Large intestine (tissue), 12 donors: ENCODE measurements at places on chromosomes 1 and 21. TPM values are rescaled to one million over a fixed set of nuclear protein-coding genes. Genes with fewer than 3 reads are reported as not detected.
A peak's percentile ranks its signal among the peaks of the same experiment; 100 is the strongest.

Gene KCNN3
- 4.7 TPM for polyA plus RNA-seq

Gene TNFRSF9
- 0.33 TPM for polyA plus RNA-seq

Gene LORICRIN
- not detected for polyA plus RNA-seq

Gene SPRR4
- not detected for polyA plus RNA-seq

Gene ACADM
- polyA plus RNA-seq, result 63.0 TPM

Gene CXADR
- polyA plus RNA-seq, result 56.5 TPM

GRCh38 chr1:209377995-209378394, 205.5 kb upstream of the CAMK1G start:
- no peak for DNase-seq
- no peaks in the 10 kb centered on the region for H3K36me3 ChIP-seq
- no peaks in the 10 kb centered on the region for H3K27me3 ChIP-seq
- no peaks in the 10 kb centered on the region for H3K4me1 ChIP-seq
- H3K4me3 ChIP-seq, result no peak overlapping the region
- H3K27ac ChIP-seq, result no peak overlapping the region

DNA sequence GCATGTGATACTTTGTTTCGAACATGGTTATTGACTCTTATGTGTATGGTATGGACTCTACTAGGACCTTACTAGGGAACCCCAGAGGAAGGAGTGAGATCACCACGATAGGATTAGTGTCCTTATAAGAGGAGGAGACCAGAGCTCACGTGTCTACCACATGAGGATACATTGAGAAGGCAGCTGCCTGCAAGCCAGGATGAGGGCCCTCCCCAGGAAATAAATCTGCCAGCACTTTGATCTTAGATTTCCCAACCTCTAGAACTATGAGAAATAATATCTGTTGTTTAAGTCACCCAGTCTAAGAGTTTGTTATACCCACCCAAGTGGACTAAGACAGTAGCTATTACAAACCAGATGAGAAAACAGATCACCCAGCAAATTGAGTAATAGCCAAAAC, 559.3 kb upstream of the USP24 start:
- H3K27ac ChIP-seq, result no peak overlapping the region
- no peaks in the 10 kb centered on the region for H3K4me1 ChIP-seq
- no peaks in the 10 kb centered on the region for H3K36me3 ChIP-seq
- H3K27me3 ChIP-seq, result peaks cover 2% of the 10 kb centered on the region
- no peak for DNase-seq

- no peak overlapping the region for H3K4me3 ChIP-seq
- no peak for DNase-seq
- no peaks in the 10 kb centered on the region for H3K36me3 ChIP-seq
- no peaks in the 10 kb centered on the region for H3K27me3 ChIP-seq
- H3K4me1 ChIP-seq, result no peaks in the 10 kb centered on the region
- H3K27ac ChIP-seq, result no peak overlapping the region
Measured at GRCh38 chr21:26423511-26423910, 149.6 kb downstream of the CYYR1 start.

DNA sequence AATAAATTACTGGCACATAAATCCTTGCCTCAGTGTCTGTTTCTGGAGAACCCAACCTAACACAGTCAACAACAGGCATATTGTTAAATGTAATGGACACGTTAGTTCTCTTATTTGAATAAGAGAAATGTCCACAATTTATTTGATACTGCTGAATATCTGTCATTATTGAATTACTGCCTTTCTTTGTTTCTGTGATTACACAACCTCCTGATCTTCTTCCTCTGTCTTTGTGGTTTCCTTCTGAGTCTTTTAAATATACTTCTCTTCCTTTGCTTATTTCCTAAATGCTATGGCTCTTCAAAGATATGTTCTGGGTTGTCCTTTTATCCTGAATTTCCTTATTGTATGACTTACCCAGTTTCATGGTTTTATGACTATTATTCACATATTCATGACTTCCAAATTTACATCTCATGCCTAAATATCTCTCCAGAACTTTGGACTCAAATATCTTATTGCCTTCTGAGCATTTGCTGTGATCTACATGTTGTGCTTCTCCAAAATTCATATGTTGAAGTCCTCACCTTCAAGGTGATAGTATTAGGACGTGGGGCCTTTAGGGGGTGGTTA, 39.9 kb downstream of the MSH4 start:
- no peaks in the 10 kb centered on the region for H3K27me3 ChIP-seq
- no peak overlapping the region for H3K27ac ChIP-seq
- no peak overlapping the region for H3K4me3 ChIP-seq
- no peaks in the 10 kb centered on the region for H3K4me1 ChIP-seq

DNA sequence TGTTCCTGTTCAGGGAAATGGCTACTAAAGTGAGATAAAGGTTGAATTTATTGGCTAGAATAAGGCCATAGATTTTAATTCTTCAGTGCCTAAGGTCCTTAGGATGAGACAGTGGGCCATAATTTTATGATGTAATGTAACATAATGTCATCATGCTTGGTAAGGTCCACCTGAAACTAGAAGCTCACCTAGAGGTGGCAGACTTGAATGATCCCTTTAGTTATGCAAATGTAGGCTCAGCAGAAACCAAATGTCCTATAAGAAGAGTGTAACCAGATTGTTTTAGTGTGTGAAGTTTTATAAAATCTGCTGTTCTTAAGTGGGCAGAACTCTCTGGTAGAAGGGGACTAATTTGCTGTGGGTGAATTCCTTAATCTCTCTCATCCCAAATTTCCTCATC, 13.5 kb upstream of the SETDB1 start:
- no peaks in the 10 kb centered on the region for H3K4me1 ChIP-seq
- no peak for DNase-seq
- H3K27me3 ChIP-seq, result no peaks in the 10 kb centered on the region

DNA sequence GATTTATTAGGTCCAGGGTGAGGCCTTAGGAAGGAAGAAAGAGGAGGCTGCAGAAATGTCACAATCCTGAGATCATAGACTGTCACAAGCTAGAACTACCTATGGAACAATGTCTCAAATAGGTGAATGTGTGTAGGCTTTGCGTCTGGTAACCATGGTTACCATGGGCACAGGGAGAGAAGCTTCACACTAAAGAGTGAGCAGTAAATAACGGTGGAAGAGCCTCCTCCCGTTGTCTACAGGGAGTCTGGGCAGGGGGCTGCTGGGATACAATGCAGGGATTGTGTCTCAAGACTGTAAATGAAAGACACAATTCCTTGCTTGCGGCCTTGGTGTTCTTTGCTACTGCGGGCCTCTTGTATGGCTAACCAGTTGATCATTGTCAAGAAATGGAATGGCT, 28.2 kb upstream of the KCNJ6 start:
- no peaks in the 10 kb centered on the region for H3K4me1 ChIP-seq
- H3K27ac ChIP-seq, result no peak overlapping the region
- H3K4me3 ChIP-seq, result no peak overlapping the region
- DNase-seq, result no peak
- no peaks in the 10 kb centered on the region for H3K36me3 ChIP-seq
- no peaks in the 10 kb centered on the region for H3K27me3 ChIP-seq

- no peaks in the 10 kb centered on the region for H3K4me1 ChIP-seq
- no peak for DNase-seq
- H3K36me3 ChIP-seq, result no peaks in the 10 kb centered on the region
- H3K27me3 ChIP-seq, result no peaks in the 10 kb centered on the region
- H3K4me3 ChIP-seq, result no peak overlapping the region
Measured at GRCh38 chr1:158652721-158653334, 33.7 kb downstream of the SPTA1 start.

DNA sequence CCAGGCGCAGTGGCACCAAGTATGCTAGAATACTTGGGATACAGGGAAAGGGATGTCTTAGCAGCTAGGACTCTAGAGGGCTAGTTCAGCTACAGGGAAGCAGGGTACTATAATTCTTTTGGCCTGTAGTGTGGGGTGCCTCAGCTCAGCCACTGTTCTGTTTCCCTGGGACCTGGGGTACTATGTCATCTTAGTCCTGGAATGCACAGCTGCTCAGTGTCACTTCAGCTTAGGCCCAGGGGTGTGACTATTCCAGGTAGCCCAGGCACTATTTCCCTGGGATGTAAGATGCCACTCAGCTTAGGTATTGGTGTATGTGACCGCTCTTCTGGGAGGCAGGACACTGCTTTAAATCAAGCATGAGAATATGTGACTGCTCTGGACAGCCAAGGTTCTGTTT, 34.1 kb downstream of the RGSL1 start:
- H3K27me3 ChIP-seq, result peaks cover 3% of the 10 kb centered on the region
- no peak overlapping the region for H3K4me3 ChIP-seq
- no peaks in the 10 kb centered on the region for H3K36me3 ChIP-seq
- no peak overlapping the region for H3K27ac ChIP-seq
- no peaks in the 10 kb centered on the region for H3K4me1 ChIP-seq
- no peak for DNase-seq

- no peak for DNase-seq
- no peak overlapping the region for H3K4me3 ChIP-seq
- H3K27me3 ChIP-seq, result peaks cover 4% of the 10 kb centered on the region
- peaks cover 7% of the 10 kb centered on the region for H3K4me1 ChIP-seq
- H3K27ac ChIP-seq, result no peak overlapping the region
- H3K36me3 ChIP-seq, result no peaks in the 10 kb centered on the region
Measured at GRCh38 chr1:201362906-201363305, 14.6 kb downstream of the TNNT2 start.

GRCh38 chr1:93925206-93925605, 16.0 kb upstream of the GCLM start:
- H3K36me3 ChIP-seq, result no peaks in the 10 kb centered on the region
- no peaks in the 10 kb centered on the region for H3K4me1 ChIP-seq
- H3K4me3 ChIP-seq, result no peak overlapping the region
- no peak for DNase-seq
- no peak overlapping the region for H3K27ac ChIP-seq

DNA sequence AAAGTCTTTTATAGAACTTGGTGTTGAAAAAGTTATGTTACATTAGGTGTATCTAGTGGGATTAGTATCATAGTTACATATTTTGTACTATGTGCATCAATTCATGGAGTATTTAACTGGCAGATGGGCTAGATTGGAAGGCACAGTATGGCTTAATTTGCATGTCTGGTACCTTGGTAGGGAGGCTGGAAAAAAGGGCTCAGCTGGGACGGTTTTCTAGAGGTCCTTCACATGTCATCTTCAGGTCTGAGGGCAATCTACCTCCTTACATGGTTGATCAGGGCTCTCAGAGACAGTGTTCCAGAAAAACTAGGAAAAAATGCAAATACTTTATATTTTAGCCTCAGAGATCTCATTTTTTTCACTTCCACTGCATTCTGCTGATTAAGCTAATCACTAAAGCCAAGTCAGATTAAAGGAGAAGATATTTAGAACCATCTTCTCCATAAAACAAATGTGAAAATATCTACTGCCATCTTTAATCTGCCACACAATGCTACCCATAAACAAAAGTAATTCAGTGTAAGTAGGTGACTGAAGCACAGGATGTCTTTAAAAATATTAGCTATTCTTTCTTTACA, 209.3 kb downstream of the PLA2G4A start:
- DNase-seq, result no peak
- no peak overlapping the region for H3K4me3 ChIP-seq
- H3K4me1 ChIP-seq, result no peaks in the 10 kb centered on the region
- no peak overlapping the region for H3K27ac ChIP-seq
- no peaks in the 10 kb centered on the region for H3K27me3 ChIP-seq

GRCh38 chr1:55153031-55153430, 62.1 kb downstream of the USP24 start:
- DNase-seq, result no peak
- peaks cover 49% of the 10 kb centered on the region for H3K36me3 ChIP-seq
- no peak overlapping the region for H3K27ac ChIP-seq
- H3K4me1 ChIP-seq, result no peaks in the 10 kb centered on the region
- H3K4me3 ChIP-seq, result no peak overlapping the region

DNA sequence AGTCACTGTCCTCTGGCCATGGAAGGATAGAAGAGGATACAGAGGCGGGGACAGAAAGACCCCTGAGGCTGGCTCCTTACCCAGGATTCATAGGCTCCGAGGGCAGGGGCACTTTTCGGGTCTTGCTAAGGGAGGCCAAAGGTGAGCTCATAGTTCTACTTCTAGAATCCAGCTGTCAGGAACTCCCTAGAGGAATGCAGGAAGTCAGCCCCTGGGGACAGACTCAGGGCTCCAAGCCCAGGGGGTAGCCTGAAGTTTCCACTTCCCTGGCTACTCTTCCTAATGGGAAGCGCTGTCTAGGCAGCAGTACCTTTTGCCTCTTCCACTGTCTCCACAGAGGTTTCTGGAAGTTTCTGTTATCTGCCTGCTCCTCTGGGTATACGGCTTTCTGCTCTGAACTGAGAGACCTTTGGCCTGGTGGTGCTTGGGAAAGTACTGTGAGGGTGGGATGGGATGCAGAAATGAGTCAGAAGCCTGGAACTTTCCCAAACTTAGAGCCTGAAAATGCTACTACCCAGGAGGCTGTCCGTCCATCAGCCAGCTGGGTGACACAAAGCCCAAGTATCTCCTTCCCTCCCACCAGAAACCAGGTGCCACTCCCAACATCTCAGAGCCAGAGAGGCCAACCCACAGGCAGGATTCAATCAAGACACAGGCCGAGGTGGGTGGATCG, 3.6 kb downstream of the UBXN11 start:
- no peaks in the 10 kb centered on the region for H3K36me3 ChIP-seq
- H3K27me3 ChIP-seq, result no peaks in the 10 kb centered on the region
- H3K4me1 ChIP-seq, result peaks cover 18% of the 10 kb centered on the region
- DNase-seq, result no peak
- H3K4me3 ChIP-seq, result no peak overlapping the region

GRCh38 chr1:159925719-159926078, 392 bp upstream of the TAGLN2 start:
- peaks cover 54% of the 10 kb centered on the region for H3K4me1 ChIP-seq
- peak overlapping the region; percentile 77 for H3K27ac ChIP-seq
- no peaks in the 10 kb centered on the region for H3K27me3 ChIP-seq
- H3K4me3 ChIP-seq, result peak overlapping the region; percentile 76
- DNase-seq, result no peak

GRCh38 chr1:35573198-35574124, at the start of gene TFAP2E:
TSS of gene TFAP2E (plus strand) at chr1:35573314. CDS start at chr1:35573578, 264 bp downstream.
- DNase-seq, result no peak
- H3K4me1 ChIP-seq, result peaks cover 21% of the 10 kb centered on the region
- H3K27ac ChIP-seq, result no peak within 1 kb of the TSS
- peak within 1 kb of the TSS; percentile 42 for H3K4me3 ChIP-seq

GRCh38 chr21:44499631-44500030, 40.4 kb downstream of the KRTAP10-1 start:
- H3K27ac ChIP-seq, result no peak overlapping the region
- peaks cover 13% of the 10 kb centered on the region for H3K4me1 ChIP-seq
- H3K27me3 ChIP-seq, result no peaks in the 10 kb centered on the region
- no peak for DNase-seq
- H3K4me3 ChIP-seq, result no peak overlapping the region

DNA sequence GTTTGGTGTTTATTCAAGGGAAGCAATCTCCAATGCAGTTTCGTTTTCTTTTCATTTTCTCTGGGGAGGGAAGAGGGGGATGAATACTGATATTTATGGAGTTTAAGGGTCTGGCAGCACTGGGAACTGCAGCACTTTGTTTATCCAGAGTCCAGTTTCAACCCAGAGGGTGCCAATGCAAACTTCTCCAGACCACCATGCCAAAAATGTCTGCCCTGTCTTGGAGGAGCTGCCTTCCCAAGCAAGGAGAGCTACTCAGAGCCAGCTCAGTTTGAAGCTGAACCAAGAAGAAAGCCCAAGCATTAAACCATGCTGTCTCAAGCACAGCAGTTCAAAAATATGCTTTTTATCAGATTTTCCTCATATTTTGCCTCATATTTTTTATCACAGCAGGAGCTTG, 589.7 kb downstream of the LMO4 start:
- no peaks in the 10 kb centered on the region for H3K27me3 ChIP-seq
- DNase-seq, result no peak
- H3K4me1 ChIP-seq, result no peaks in the 10 kb centered on the region
- no peak overlapping the region for H3K4me3 ChIP-seq
- no peak overlapping the region for H3K27ac ChIP-seq

GRCh38 chr1:220711056-220711809, 21.1 kb downstream of the C1orf115 start:
- no peak overlapping the region for H3K27ac ChIP-seq
- H3K27me3 ChIP-seq, result no peaks in the 10 kb centered on the region
